CD4-positive, CD25-positive, alpha-beta regulatory T cell (primary cell): ENCODE measurements at places on chromosomes 7 and 10. TPM values are rescaled to one million over a fixed set of nuclear protein-coding genes. Genes with fewer than 3 reads are reported as not detected.
A peak's percentile ranks its signal among the peaks of the same experiment; 100 is the strongest.

- H3K4me1 ChIP-seq, result peaks cover 3% of the 10 kb centered on the region
- no peaks in the 10 kb centered on the region for H3K27me3 ChIP-seq
- no peaks in the 10 kb centered on the region for H3K36me3 ChIP-seq
Observed at GRCh38 chr10:17244700-17245365, 16.8 kb downstream of the VIM start.

DNA sequence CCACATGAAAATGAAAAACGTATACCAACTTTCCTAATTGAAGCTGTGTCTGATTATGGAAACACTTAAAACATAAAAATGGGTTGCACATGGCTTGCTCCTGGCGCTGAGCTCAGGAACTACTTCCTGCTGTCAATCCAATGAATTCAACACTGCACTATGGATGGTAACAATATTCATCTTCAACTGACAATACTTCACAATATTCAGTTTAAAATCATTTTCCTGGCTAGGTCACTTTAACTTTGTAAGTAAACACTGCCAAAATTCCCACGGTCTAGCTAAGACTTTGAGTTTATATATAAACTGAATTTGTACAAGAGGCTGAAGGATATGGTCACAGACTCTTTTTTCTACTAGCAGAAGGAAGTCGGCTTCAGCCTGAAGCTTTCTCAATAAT, 556.9 kb downstream of the TNS3 start:
- no peaks in the 10 kb centered on the region for H3K36me3 ChIP-seq
- no peaks in the 10 kb centered on the region for H3K27me3 ChIP-seq
- H3K4me1 ChIP-seq, result no peaks in the 10 kb centered on the region

DNA sequence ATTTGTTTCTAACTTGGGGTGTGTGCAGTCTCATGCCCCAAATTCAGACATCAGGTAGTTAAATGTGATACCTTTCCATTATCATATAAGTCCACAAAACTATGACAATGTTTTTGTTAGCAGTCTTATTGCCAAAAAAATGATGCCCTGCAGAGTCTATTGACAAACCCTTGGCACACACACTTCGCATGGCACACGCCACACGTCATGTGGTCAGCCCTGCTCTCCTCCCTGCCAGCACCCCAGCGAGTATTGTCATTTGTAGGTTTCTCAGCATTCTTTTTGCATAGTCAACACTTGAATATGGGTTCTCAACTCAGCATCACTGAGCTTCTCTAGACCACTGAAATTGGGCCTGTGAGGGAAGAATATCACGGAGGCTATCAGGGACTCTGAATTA, 356.0 kb downstream of the INHBA start:
- H3K36me3 ChIP-seq, result no peaks in the 10 kb centered on the region
- no peak overlapping the region for H3K27ac ChIP-seq
- H3K4me1 ChIP-seq, result no peaks in the 10 kb centered on the region
- H3K27me3 ChIP-seq, result no peaks in the 10 kb centered on the region
- no peak overlapping the region for H3K4me3 ChIP-seq

DNA sequence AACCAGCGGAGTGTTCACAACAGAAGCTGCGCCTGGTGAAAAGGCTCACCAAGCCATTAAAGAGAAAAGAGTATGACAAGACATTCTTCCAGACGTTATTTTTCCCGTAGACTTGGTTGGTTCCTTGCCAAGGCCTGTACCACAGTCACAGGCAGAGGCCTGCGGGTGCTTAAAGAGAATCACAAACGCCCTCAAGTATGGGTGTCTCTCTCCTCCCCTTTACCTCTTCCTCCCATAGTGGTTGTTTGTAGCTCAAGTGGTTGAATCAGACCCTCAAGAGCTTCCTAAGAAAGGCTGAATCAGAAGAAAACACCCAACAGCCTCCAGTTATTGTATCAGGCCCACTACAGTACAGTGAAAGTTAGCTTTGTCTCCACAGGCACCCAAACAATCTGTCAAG, 169.0 kb downstream of the CREB5 start:
- no peak for DNase-seq
- H3K27ac ChIP-seq, result no peak overlapping the region
- H3K4me1 ChIP-seq, result no peaks in the 10 kb centered on the region
- no peaks in the 10 kb centered on the region for H3K27me3 ChIP-seq

- H3K4me3 ChIP-seq, result no peak overlapping the region
- no peaks in the 10 kb centered on the region for H3K4me1 ChIP-seq
- DNase-seq, result no peak
Observed at GRCh38 chr10:90089719-90090118, 388.3 kb downstream of the KIF20B start.

GRCh38 chr10:19719284-19719683, 96.9 kb upstream of the PLXDC2 start:
- no peaks in the 10 kb centered on the region for H3K27me3 ChIP-seq
- DNase-seq, result no peak
- H3K4me1 ChIP-seq, result no peaks in the 10 kb centered on the region
- H3K36me3 ChIP-seq, result no peaks in the 10 kb centered on the region
- no peak overlapping the region for H3K4me3 ChIP-seq
- no peak overlapping the region for H3K27ac ChIP-seq

- no peak for DNase-seq
- H3K4me3 ChIP-seq, result no peak overlapping the region
- H3K27ac ChIP-seq, result no peak overlapping the region
- H3K27me3 ChIP-seq, result no peaks in the 10 kb centered on the region
- H3K4me1 ChIP-seq, result no peaks in the 10 kb centered on the region
Observed at GRCh38 chr10:126663328-126663727, 7.2 kb downstream of the C10orf90 start.

DNA sequence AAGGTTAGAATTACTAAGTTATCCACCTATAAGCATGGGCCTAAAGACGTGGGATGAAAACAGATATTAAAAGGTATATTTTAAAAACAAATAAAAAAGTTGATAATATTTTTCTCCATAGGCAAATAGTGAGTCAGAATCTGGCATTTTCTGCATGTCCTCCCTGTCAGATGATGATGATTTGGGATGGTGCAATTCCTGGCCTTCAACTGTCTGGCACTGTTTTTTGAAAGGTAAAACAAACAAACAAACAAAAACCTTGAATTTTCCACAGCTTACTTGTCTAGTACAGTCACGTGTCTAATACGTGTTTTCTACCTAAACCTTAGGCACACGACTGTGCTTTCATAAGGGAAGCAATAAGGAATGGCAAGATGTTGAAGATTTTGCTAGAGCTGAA, 17.4 kb downstream of the HBP1 start:
- H3K27ac ChIP-seq, result no peak overlapping the region
- no peak for DNase-seq
- no peak overlapping the region for H3K4me3 ChIP-seq
- H3K4me1 ChIP-seq, result no peaks in the 10 kb centered on the region
- peaks cover 96% of the 10 kb centered on the region for H3K36me3 ChIP-seq

ATP5F1C gene
- 167 TPM for total RNA-seq

FAM25G gene
- total RNA-seq, result not detected

GRCh38 chr7:46015107-46015868, 94.2 kb upstream of the IGFBP3 start:
- no peaks in the 10 kb centered on the region for H3K27me3 ChIP-seq
- no peaks in the 10 kb centered on the region for H3K4me1 ChIP-seq
- H3K36me3 ChIP-seq, result no peaks in the 10 kb centered on the region
- H3K4me3 ChIP-seq, result no peak overlapping the region
- H3K27ac ChIP-seq, result no peak overlapping the region

DNA sequence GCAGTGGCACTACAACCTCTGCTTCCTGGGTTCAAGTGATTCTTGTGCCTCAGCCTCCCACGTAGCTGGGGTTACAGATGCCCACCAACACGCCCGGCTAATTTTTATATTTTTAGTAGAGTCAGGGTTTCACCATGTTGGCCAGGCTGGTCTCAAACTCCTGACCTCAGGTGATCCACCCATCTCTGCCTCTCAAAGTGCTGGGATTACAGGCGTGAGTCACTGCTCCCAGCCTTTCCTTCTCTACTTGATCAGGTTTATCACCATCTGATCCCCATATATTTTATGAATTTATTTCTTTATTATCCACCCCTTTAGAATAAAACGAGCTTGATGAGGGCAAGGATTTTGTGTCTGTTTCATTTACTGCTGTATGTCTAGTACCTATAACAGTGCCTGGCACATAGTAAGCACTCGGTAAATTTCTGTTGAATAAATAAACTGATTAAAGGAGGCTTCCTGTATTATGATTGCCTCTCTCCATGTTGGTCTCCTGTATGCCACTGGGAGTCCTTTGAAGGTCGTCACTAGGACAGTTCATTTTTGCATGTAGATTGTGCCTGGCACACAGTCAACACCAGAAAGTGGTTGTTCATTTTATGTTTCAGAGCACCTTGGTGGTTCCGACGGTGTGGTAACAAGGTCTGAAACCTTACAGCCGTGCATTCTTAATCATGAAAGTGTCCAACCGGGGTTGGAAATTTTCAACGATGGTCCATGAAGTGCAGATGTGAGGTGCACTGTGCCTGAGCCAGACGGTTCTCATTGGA, 9.6 kb upstream of the EIF3A start:
- no peaks in the 10 kb centered on the region for H3K27me3 ChIP-seq
- peak overlapping the region; percentile 71 for H3K4me3 ChIP-seq
- H3K27ac ChIP-seq, result peak overlapping the region; percentile 93
- no peaks in the 10 kb centered on the region for H3K36me3 ChIP-seq
- peak; percentile 89 for DNase-seq

DNA sequence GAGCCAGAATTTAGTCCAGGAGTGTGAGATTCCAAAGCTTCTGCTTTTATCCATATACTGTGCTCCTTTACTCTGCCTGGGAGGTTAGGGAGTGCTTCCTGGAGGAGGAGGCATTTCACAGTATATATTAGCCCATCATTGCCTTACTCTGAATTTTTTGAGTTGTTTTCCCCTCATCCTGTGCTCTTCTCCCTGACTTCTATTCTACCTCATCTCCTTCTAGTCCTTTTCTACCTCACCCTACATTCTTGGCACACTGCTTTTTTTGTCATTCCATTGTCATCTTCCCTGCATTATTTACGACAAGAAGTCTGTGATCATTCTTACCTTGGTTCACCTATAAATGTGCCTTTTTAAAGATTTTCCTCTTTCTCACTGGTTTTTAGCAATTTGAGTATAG, 21.3 kb downstream of the STK17A start:
- peaks cover 47% of the 10 kb centered on the region for H3K4me1 ChIP-seq
- no peak overlapping the region for H3K4me3 ChIP-seq
- H3K27ac ChIP-seq, result no peak overlapping the region
- no peak for DNase-seq

SGPL1 gene
- total RNA-seq, result 30.4 TPM

GRCh38 chr7:44272981-44273380, 52.4 kb downstream of the CAMK2B start:
- DNase-seq, result no peak
- no peaks in the 10 kb centered on the region for H3K36me3 ChIP-seq
- no peaks in the 10 kb centered on the region for H3K27me3 ChIP-seq
- H3K4me3 ChIP-seq, result no peak overlapping the region
- no peak overlapping the region for H3K27ac ChIP-seq

GRCh38 chr10:91610919-91611318, 22.0 kb downstream of the PPP1R3C start:
- no peaks in the 10 kb centered on the region for H3K36me3 ChIP-seq
- no peak overlapping the region for H3K27ac ChIP-seq
- no peaks in the 10 kb centered on the region for H3K27me3 ChIP-seq
- no peaks in the 10 kb centered on the region for H3K4me1 ChIP-seq
- no peak overlapping the region for H3K4me3 ChIP-seq
- no peak for DNase-seq

TAS2R3 gene
- 0.59 TPM for total RNA-seq

DNA sequence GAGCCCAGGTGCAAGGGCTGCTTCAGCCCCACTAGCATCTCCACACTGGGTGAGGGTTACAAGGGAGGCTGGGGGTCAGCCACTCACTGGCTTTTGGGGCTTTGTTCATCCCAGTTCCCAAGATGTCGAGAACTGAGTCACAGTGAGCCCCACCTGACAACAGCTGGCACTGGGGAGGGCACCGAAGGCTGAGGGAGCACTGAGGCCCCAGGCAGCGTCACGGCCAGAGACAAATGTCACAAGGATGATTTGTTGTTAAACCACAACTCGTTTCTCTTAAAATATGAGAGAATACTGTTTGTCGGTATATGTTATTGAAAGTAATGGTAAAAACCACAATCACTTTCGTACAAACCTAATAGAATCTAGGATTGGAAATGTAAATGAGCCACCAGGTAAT, 219.9 kb downstream of the CELF2 start:
- peak overlapping the region; percentile 59 for H3K4me3 ChIP-seq
- H3K36me3 ChIP-seq, result peaks cover 28% of the 10 kb centered on the region
- peak overlapping the region; percentile 70 for H3K27ac ChIP-seq
- H3K27me3 ChIP-seq, result no peaks in the 10 kb centered on the region
- DNase-seq, result no peak

DNA sequence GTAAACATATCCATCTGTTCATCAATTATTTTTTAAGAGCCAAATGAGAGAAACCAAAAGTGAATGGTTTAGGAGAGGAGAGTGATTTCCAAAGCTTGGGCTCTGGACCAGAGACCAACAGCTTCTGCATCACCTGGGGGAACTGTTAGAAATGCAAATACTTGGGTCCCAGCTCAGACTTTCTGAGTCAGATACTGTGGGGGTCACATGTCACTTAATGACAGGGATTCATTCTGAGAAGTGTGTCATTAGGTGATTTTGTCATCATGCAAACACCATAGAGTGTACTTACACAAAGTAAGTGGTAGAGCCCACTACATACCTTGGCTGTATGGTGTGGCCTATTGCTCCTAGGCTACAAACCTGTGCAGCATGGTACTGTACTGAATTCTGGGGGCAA, 128.5 kb upstream of the PRR15 start:
- DNase-seq, result no peak
- H3K4me3 ChIP-seq, result no peak overlapping the region
- no peaks in the 10 kb centered on the region for H3K36me3 ChIP-seq
- H3K4me1 ChIP-seq, result no peaks in the 10 kb centered on the region

DNA sequence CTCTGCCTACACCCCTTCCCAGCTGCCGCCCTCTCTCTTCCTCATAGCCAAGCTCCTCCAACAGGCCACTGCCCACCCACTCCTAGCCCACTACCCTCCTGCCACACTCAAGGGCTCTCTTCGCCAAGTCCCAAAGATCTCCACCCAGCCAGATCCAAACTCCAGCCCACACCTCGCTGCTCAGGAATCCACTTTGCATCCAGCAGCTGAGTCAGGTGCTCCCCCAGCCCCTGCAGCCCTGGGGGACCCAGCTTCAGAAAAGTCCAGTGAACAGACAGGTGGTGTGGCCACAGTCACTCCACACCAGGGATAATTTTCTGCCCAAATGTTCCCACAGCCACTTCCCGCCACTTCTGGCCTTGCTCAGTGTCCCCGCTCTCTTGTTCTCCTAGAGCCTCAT, 10.9 kb downstream of the OGDHL start:
- H3K4me1 ChIP-seq, result no peaks in the 10 kb centered on the region
- no peak overlapping the region for H3K27ac ChIP-seq
- H3K27me3 ChIP-seq, result no peaks in the 10 kb centered on the region
- no peaks in the 10 kb centered on the region for H3K36me3 ChIP-seq
- DNase-seq, result no peak
- H3K4me3 ChIP-seq, result no peak overlapping the region
